NCI-H1048 (cell line): ENCODE measurements at places on chromosomes 5 and 9.

DNA sequence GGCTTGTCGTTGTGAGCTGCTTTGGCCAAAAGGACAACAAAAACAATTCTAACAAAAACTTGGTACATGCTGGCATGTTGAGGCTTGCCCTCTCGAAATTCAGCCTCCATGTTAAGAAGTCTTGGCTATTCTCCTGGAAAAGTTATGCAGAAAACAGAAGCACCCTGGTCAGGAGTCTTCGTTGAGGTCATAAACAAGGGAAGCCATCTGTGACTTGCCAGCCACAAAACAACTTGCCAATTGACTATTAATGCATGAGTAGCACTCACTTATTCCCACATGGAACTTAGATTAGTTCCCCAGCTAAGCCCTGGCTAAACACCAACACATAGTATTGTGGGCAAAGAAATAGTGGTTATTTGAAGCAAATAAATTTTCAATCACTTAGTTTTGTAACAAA, 521.0 kb upstream of the CHD1 start:
- no peak for DNase-seq

DNA sequence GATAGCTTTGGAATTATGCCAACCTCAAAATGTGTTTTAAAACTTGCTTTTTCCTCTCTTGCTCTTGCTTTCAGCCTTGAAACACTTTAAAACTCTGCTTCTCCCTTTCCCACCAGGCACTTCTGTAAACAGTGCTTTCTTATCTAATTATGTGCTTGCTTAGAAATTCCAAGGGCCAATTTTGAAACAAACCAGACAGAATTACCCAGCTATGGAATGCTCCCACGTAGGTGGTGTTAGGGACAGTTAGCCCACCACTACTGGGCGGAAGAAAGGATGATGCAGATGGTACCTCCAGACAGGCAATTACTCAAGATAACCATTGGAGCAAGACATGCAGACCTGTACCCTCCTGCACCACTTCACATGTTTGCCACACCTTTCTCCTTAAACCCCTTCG, 523.0 kb upstream of the PTPRD start:
- DNase-seq = no peak

- DNase-seq = no peak
Observed at GRCh38 chr9:136587944-136588662, 42.3 kb upstream of the NOTCH1 start.

DNA sequence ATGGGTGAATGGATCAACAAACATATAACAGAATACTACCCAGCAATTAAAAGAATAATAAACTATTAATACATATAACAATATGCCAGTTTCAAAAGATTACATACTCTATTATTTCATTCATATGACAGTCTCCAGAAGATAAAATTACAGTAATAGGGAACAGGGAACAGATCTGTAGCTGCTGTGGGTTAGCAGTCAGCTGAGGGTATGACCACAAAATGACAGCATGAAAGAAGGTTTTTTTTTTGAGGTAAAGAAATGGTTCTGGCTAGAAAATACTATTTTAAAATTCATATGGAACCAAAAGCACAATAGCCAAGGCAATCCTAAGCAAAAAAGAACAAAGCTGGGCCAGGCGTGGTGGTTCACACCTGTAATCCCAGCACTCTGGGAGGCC, 73.0 kb upstream of the NR5A1 start:
- no peak for DNase-seq

- no peak for DNase-seq
Observed at GRCh38 chr9:134618833-134619447, 22.7 kb upstream of the COL5A1 start.

GRCh38 chr9:130670644-130671043, 6.2 kb downstream of the PRDM12 start:
- DNase-seq = no peak

- DNase-seq = no peak
Observed at GRCh38 chr5:9667906-9668305, 37.8 kb upstream of the TAS2R1 start.

GRCh38 chr9:116223926-116224325, 70.3 kb downstream of the PAPPA start:
- DNase-seq = no peak

- DNase-seq = no peak
Observed at GRCh38 chr9:6426117-6426516, 13.1 kb downstream of the UHRF2 start.

DNA sequence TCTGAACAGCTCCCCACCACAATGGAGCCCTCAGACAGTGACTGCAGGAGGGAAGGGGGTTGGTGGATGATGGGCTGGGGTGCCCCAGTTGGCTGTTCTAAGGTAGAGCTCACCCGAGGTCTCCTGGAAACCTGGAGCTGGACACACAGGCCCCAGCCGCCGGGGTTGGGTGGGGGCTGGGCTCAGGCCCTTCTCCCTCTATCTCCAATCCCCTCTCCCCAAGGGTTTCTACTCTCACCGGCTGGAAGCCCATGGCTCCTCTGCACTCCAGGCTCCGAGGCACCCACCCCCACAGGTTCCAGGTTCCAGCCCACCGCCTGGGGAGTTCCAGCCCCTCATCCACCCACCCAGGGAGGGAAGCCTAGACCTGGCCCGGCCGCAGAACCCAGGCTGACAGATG, 766 bp downstream of the NR5A1 start:
- DNase-seq = no peak

DNA sequence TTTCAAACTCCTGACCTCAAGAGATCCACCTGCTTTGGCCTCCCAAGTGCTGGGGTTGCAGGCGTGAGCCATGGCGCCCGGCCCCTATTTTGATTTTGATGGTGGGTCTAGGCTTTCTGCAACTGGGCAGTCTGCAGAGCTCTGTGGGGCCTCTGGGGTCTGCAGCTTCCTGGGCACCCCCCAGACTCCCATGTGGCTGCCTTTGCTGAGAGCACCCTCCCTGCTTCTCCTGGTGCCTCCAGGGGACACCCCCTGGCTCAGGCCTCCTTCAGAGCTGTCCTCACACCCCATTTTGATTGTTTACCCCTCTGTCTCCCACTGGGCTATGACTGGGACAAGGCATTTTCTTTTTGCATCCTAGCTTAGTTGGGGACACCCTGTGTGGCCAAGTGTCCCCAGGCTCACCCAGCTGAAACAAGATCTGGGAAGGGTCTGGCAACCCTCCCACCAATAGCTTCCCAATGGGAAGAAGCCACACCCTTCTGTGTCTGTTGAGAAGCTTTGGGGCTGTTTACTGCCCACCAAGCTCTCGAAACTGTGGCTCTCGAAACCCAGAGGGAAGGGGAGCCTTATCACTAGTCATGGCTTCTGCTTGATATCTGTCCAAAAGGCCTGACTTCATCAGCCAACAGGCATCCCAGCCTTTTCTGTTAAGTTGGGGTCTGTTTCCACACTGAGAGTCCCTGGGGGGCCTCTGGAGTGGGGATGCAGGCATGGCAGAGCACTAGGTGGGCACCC, 204.4 kb upstream of the IER5L start:
- DNase-seq = no peak

GRCh38 chr5:137071931-137072330, 427.2 kb downstream of the SPOCK1 start:
- no peak for DNase-seq

GRCh38 chr5:172086194-172086975, 79.9 kb upstream of the FBXW11 start:
- DNase-seq = no peak

- no peak for DNase-seq
Observed at GRCh38 chr5:57989378-57989777, 470.5 kb downstream of the PLK2 start.

GRCh38 chr9:122609804-122610203, 4.7 kb upstream of the OR1Q1 start:
- no peak for DNase-seq

- DNase-seq = no peak
Observed at GRCh38 chr5:133749331-133749985, 137.1 kb upstream of the FSTL4 start.
